ENCODE measurements at places on chromosomes 2 and 18. TPM values are rescaled to one million over a fixed set of nuclear protein-coding genes. Genes with fewer than 3 reads are reported as not detected.

DNA sequence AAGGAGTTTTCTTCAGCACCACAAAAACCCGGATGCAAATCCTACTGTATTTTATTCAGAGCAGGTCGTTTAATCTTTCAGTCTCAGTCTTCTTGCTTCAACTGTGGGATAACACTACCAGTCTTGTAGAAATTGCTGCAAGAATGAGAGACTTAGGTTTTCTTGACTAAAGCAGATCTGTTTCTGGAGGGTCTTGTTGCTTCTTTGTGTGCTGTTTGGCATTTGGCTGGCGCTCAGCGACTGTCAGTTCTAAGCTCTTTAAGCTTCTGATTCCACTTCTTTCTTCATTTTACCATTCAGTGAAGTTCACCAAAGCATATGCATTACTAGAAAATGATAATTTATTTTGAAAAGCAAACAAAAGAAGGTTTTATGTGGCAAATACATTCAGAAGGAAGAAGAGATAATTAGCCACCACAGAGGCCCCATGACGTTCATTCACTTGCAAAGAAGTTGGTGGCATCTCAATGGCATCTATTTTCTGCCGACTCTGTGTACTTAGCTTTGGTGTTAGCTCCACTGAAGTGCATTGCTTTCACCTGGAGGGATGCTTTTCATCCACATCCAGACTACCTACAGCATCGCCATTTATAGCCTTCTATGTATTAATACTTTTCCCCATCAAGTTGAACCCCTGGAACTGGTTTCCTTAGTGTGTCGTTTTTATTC lies 53.7 kb downstream of the TRIB2 start:
- H3K27me3 ChIP-seq, result peaks cover 13% of the 10 kb centered on the region
- no peak overlapping the region for H3K27ac ChIP-seq
- no peak overlapping the region for H3K4me3 ChIP-seq

GRCh38 chr2:83528767-83529166 lies 930.3 kb downstream of the SUCLG1 start:
- no peaks in the 10 kb centered on the region for H3K36me3 ChIP-seq
- H3K4me1 ChIP-seq, result no peaks in the 10 kb centered on the region
- no peak for DNase-seq

The HOXD3 gene
- not detected for polyA plus RNA-seq

- H3K36me3 ChIP-seq, result no peaks in the 10 kb centered on the region
- no peak overlapping the region for H3K27ac ChIP-seq
- no peaks in the 10 kb centered on the region for H3K4me1 ChIP-seq
- no peak overlapping the region for H3K4me3 ChIP-seq
- DNase-seq, result no peak
Measured at GRCh38 chr18:73780218-73780617, 367.4 kb downstream of the FBXO15 start.

The TCF7L1 gene
- not detected for polyA plus RNA-seq

DNA sequence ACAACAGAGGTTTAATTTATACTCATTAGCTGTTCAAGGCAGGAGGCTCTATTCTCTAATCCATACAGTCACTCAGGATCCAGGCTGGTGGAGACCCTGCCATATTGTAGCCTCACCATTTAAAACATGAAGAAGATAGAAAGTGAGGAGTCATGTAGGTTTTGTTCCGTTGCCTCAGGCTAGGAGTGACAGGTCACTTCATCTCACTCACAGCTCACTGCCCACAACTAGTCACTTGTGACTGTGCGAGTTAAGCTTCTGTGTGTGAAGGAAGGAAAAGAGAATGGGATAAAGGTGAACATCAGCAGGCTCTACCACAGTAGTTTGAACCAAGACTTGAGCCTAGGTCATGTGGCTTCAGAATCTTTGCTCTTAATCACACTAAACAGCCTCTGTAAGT lies 9.0 kb upstream of the IGFBP2 start:
- no peak overlapping the region for H3K4me3 ChIP-seq
- H3K27ac ChIP-seq, result no peak overlapping the region
- H3K36me3 ChIP-seq, result no peaks in the 10 kb centered on the region
- H3K27me3 ChIP-seq, result no peaks in the 10 kb centered on the region
- DNase-seq, result no peak

DNA sequence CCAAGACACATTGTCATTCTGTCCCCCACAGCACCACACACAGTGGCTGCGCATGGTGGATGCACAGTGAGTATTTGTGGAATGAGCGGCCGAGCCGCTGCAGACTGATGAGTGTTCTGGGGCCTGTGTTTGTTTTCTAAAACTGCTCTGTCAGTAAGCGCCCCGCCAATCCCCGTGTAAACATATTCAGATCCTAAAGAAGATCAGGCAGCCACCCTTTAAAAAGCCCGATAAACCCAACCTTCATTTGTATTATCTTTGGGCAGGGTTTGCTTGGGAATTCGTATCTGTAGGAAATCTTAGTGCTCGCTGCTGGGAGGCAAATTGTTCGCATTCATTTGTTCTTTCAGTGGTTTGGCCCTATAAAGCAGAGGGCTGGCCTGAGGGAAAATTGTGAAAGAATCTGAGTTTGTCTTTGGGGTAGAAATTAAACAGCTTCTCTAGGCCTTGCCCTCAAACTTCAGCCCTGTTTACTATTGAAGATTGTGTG lies 68.6 kb downstream of the TGOLN2 start:
- no peak overlapping the region for H3K4me3 ChIP-seq
- DNase-seq, result no peak
- no peaks in the 10 kb centered on the region for H3K36me3 ChIP-seq
- no peaks in the 10 kb centered on the region for H3K27me3 ChIP-seq
- no peaks in the 10 kb centered on the region for H3K4me1 ChIP-seq
- H3K27ac ChIP-seq, result no peak overlapping the region

DNA sequence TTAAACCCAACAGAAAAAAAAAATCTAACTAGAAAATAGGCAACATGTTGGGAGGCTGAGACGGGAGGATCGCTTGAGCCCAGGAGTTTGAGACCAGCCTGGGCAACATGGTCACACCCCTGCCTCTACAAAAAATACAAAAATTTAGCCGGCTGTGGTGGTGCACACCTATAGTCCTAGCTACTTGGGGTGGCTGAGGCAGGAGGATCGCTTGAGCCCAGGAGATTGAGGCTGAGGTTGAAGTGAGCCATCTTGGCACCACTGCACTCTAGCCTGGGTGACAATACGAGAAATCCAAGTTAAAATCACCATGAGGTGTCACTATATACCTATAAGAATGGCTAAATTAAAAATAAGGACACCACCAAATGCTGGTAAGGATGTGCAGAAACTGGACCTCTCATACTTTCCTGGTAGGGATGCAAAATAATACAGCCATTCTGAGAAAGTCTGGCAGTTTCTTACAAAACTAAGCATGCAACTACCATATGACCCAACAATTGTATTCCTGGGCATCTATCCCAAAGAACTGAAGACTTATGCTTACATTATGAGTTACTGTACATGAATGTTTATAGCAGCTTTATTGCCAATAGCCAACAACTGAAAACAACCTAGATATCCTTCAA lies 2.2 kb downstream of the SEPTIN10 start:
- no peak overlapping the region for H3K4me3 ChIP-seq
- no peaks in the 10 kb centered on the region for H3K36me3 ChIP-seq
- H3K27me3 ChIP-seq, result peaks cover 81% of the 10 kb centered on the region

DNA sequence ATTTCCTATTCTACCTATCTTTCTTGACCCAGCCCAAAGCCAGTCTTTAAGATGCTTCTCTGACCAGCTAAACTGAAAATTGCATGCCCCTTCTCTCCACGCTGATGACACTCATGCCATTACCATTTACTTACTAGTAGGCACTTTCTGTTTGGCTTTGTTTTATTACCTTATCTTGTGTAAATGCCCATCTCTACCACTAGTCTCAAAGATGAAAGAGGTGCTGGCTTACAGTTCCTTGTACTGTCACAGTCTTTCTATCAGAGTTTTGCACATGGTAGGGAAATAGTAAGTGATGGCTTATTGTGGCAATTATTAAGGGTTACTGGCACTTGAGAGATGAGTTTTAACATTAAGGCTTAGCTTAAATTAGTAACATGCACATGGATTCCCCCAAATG lies 352.1 kb downstream of the RBM43 start:
- DNase-seq, result no peak
- H3K27me3 ChIP-seq, result no peaks in the 10 kb centered on the region
- H3K27ac ChIP-seq, result no peak overlapping the region
- no peak overlapping the region for H3K4me3 ChIP-seq

The MCEE gene
- polyA plus RNA-seq, result 24.7 TPM

GRCh38 chr2:150610670-150611279 lies 123.3 kb upstream of the RND3 start:
- no peaks in the 10 kb centered on the region for H3K36me3 ChIP-seq
- no peaks in the 10 kb centered on the region for H3K27me3 ChIP-seq
- H3K27ac ChIP-seq, result no peak overlapping the region
- H3K4me3 ChIP-seq, result no peak overlapping the region

The CEP68 gene
- polyA plus RNA-seq, result 2.8 TPM

GRCh38 chr2:237156031-237156856 lies 70.6 kb downstream of the COPS8 start:
- H3K27me3 ChIP-seq, result peaks cover 3% of the 10 kb centered on the region
- no peak overlapping the region for H3K27ac ChIP-seq
- no peaks in the 10 kb centered on the region for H3K4me1 ChIP-seq
- no peaks in the 10 kb centered on the region for H3K36me3 ChIP-seq

- DNase-seq, result no peak
- H3K4me1 ChIP-seq, result no peaks in the 10 kb centered on the region
- H3K4me3 ChIP-seq, result no peak overlapping the region
Measured at GRCh38 chr2:238502088-238502810, 75.5 kb downstream of the ASB1 start.

DNA sequence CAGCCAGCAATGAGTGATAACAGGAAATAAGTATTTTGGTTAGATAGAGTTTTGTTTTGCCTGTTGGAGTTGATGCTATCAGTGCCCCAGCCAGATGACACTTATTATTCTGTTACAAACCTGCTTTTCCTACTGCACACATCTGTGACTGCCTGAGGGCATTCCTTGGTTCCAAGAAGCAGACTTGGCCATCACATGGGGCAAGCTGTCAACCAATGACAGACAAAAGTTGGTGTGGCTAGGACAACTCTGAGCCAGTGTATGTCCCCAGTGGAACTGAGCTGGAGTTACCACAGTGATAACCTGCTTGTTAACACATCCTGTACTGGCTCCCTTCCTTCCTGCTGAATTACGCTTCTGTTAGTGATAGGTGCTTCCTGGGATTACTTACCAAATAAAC lies 54.5 kb downstream of the FAM171B start:
- H3K27me3 ChIP-seq, result no peaks in the 10 kb centered on the region
- H3K4me3 ChIP-seq, result no peak overlapping the region
- DNase-seq, result no peak
- no peaks in the 10 kb centered on the region for H3K4me1 ChIP-seq
- no peaks in the 10 kb centered on the region for H3K36me3 ChIP-seq

The RBM44 gene
- polyA plus RNA-seq, result 0.07 TPM

DNA sequence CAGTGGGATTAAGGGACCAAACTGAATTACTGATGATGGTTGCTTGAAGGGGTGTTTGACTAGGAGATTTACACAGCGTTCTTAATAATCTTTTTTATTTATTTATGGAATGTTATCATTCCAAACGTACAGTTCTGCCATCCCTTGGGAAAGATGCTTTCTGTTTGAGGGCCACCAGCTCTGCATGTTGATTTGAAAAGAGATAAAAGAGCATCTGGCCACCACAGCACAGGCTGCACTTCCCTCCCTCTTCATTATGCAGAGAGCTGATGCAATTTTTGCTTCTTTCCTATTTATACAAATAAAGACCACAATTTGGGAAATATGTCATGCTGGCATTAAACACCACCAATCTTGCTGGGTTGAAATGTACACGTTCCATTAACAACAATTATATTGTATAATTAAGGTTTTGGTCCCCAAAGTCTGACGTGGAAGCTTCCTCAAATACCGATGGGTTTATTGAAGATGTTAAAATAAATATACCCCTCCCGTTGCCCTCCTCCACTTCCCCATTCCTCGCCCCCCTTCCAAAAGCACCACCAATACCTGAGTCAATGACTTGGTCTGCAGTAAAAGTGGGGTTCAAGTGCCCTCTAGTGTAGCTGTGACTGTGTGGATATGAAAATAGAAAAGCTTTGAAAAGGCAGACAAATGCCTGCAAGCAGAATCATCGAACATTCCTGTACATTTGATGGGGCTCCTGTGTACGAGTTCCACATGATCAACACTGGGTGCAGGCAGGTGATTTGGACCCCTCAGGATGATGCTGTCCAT lies 211.9 kb downstream of the HRH4 start:
- no peak overlapping the region for H3K27ac ChIP-seq
- DNase-seq, result no peak
- no peaks in the 10 kb centered on the region for H3K27me3 ChIP-seq
- no peak overlapping the region for H3K4me3 ChIP-seq
- no peaks in the 10 kb centered on the region for H3K36me3 ChIP-seq
- no peaks in the 10 kb centered on the region for H3K4me1 ChIP-seq

- DNase-seq, result no peak
- peaks cover 3% of the 10 kb centered on the region for H3K27me3 ChIP-seq
- H3K36me3 ChIP-seq, result no peaks in the 10 kb centered on the region
- H3K4me3 ChIP-seq, result no peak overlapping the region
Measured at GRCh38 chr2:230999477-230999876, 3.6 kb downstream of the SPATA3 start.

The IL37 gene
- polyA plus RNA-seq, result not detected

The NEUROD1 gene
- not detected for polyA plus RNA-seq

The CNDP1 gene
- not detected for polyA plus RNA-seq

The ADCYAP1 gene
- polyA plus RNA-seq, result not detected

GRCh38 chr18:72161691-72162090 lies 382.5 kb downstream of the CBLN2 start:
- no peaks in the 10 kb centered on the region for H3K4me1 ChIP-seq
- DNase-seq, result no peak
- H3K36me3 ChIP-seq, result no peaks in the 10 kb centered on the region

GRCh38 chr2:219180961-219181360 lies 2.9 kb downstream of the RETREG2 start:
- peak overlapping the region; percentile 58 for H3K27ac ChIP-seq
- no peak overlapping the region for H3K4me3 ChIP-seq
- H3K4me1 ChIP-seq, result peaks cover 61% of the 10 kb centered on the region

GRCh38 chr2:134952608-134953007 lies 34.0 kb downstream of the CCNT2 start:
- H3K27me3 ChIP-seq, result no peaks in the 10 kb centered on the region
- H3K27ac ChIP-seq, result no peak overlapping the region
- peaks cover 80% of the 10 kb centered on the region for H3K36me3 ChIP-seq
- no peaks in the 10 kb centered on the region for H3K4me1 ChIP-seq
- no peak overlapping the region for H3K4me3 ChIP-seq

The KIF1A gene
- not detected for polyA plus RNA-seq

- H3K4me1 ChIP-seq, result peaks cover 22% of the 10 kb centered on the region
- DNase-seq, result no peak
- H3K4me3 ChIP-seq, result peak overlapping the region; percentile 78
- H3K36me3 ChIP-seq, result peaks cover 38% of the 10 kb centered on the region
- no peaks in the 10 kb centered on the region for H3K27me3 ChIP-seq
Measured at GRCh38 chr2:9473308-9473984, 905 bp upstream of the IAH1 start.

GRCh38 chr2:141316606-141317005 lies 814.2 kb downstream of the LRP1B start:
- no peak overlapping the region for H3K4me3 ChIP-seq
- DNase-seq, result no peak
- no peaks in the 10 kb centered on the region for H3K27me3 ChIP-seq
- no peak overlapping the region for H3K27ac ChIP-seq
- no peaks in the 10 kb centered on the region for H3K36me3 ChIP-seq
